ENCODE measurements at places on chromosomes 6 and 20.

- no peak for DNase-seq
Measured at GRCh38 chr20:57514273-57514751, 10.6 kb downstream of the CTCFL start.

GRCh38 chr6:156849806-156850205 is 72.6 kb downstream of the ARID1B start:
- no peak for DNase-seq

GRCh38 chr6:31545291-31545690 is 1.1 kb downstream of the ATP6V1G2 start:
- no peak for DNase-seq

DNA sequence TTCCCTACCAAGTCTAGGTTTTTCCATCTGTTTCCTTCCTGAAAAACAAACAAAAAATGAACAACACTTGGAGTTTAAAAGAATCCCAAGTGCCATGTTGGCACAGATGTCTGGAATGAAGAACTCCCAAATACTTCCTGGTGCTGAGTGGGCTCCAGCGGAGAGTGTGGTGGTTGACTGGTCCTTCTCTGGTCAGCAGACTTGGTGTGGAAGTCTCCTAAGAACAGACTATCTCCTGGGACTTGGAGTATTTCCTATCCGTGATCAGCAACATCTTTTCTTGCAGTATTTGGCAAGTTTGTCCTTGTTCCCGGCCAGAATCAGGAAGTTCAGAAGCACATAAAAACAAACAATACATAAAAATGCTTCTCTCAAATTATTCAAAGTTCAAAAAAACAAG is 154.1 kb downstream of the MTFR2 start:
- no peak for DNase-seq

DNA sequence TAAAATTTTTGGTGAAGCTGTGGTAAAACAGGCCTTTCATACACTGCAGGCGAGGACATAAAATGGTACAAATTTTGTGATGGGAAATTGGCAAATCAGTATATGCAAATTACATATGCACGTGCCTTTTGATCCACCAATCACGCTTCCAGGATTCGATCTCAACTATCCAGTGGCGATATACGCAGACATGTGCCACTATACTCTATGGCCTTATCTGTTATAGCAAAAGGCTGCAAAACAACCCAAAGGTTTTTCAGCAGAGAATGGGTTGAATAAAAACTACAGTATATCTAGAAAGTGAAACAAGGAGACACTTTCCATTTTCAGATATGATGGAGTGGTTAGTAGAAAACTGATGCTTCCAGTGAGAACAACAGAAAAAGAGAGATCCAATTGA is 41.9 kb upstream of the ERVFRD-1 start:
- DNase-seq = no peak

DNA sequence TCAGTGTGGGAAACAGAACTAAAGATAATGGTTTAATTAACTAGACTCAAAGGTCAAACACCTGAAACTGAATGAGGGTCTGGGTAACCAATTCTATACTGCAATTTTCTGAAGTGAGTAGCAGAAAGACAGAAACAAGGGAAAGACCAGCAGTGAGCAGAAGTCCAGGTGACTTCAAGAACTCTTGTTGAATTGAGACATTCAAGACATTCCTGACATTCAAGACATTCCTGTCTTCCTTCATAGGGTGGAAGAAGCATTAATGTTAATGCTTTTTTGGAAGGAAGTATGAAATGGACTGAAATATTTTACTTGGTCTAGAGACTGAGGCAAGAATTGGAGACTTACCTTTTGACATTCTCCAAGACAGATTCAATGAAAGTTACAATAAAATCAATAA is 529.9 kb upstream of the MMS22L start:
- DNase-seq = no peak

DNA sequence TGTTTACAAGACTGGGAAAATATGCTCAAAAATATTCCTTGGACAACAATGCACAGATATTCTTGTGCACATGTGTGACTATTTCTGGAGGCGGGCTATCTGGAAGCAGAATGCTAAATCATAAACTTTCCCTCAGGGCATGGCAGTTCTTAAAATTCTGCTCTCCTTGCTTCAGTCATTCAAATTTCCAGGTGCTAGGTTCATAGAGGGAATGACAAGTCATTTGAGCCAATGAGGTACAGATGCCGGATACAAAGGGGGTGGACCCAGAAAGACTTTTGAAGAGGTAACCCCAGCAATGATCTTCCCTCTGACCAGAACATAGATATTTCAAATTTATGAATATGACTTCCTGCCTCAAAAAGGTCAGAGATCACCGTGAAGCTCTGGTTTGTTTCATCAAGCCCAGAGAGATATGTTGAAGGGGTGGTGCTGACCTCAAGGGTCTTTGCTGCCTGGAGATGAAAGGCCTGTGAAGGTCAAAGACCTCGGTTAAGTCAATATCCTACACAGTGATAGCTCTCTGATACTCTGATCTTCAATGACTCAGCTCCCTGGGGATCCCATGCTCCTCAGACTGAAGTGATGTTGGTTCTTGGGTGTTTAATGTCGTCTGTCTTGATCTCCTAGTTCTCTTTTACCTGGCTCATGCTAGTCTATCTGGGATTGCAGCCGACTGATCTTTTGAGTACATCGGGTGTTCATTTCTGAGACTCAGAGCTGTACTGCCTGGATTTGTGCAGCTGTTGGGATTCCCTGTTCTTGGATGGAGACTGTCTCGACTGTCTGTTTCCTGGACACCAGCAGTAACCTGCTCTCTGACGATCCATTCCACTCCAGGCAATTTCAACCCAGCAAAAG is 47.5 kb upstream of the TSHZ2 start:
- no peak for DNase-seq

- no peak for DNase-seq
Measured at GRCh38 chr6:38799529-38800184, 84.5 kb downstream of the DNAH8 start.

DNA sequence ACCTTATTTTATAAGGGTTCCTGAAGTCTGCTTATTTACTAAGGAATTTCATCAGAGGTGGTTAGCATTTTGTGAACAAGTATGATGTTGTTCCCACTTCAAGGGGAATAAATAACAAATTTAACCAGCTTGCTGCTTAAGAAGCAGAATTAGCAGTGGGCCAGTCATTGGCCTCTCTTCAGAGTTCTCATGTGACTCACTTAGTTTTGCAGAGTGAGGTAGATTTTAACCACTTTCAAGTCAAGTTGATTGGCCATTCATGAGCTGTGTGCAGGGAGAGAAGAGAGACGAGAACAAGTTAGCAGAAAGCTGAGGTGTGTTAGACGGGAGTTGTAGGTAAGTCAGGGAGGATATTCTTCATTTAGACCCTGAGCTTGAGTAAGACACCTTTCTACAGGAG is 18.1 kb downstream of the TOP1 start:
- DNase-seq = no peak

GRCh38 chr6:69398729-69399128 is 398.1 kb downstream of the LMBRD1 start:
- no peak for DNase-seq

- DNase-seq = no peak
Measured at GRCh38 chr6:81727876-81728517, 24.5 kb downstream of the TENT5A start.

DNA sequence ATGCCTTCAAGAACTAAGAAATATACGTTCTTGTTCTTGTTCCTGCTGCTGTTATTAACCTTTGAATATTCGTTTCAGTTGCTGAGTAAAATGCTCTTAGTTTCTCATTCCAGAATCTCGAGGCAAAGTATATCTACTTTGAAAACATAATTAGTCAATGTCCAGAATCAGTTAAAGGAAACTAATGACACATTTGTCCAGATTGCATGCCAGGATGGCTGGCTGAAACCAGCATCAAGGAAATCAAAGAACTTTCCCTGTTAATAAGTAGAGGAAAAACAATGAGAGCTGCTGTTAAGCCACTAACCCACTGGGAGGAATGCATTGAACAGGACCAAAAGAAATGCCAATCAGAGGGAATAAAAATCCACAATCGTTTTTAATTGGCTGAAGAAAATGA is 196.9 kb downstream of the ALDH8A1 start:
- DNase-seq = no peak

- DNase-seq = no peak
Measured at GRCh38 chr6:143838395-143838794, 4.7 kb upstream of the LTV1 start.

DNA sequence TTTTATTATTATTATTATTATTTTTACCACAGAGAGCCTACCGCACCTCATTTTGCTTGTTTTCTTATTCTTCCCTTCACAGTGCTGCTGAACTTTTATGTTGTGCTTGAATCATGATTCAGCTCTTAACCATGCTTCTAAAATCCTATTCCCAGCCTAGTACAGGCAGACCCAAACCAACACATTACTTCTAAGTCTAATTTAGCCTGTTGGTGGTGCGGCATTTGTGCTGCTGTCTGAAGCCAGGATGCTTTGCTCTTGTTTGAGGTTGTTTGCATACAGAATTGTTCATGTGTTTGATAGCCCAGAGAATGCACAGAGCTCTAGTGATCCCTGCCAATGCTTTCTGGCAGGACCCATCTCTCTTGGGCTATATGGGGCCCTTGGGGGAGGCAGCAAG is 213.5 kb upstream of the KCNG1 start:
- no peak for DNase-seq

- DNase-seq = no peak
Measured at GRCh38 chr6:71496722-71497033, 208.1 kb downstream of the OGFRL1 start.

GRCh38 chr20:17884307-17885003 is 84.1 kb downstream of the SNX5 start:
- DNase-seq = no peak

- DNase-seq = no peak
Measured at GRCh38 chr20:37298190-37298939, 8.9 kb downstream of the MANBAL start.

- no peak for DNase-seq
Measured at GRCh38 chr6:35059596-35060345, 81.4 kb downstream of the TCP11 start.

- DNase-seq = no peak
Measured at GRCh38 chr6:76465410-76465809, 392.9 kb upstream of the IMPG1 start.

- no peak for DNase-seq
Measured at GRCh38 chr6:99836471-99836870, 157.6 kb downstream of the MCHR2 start.

DNA sequence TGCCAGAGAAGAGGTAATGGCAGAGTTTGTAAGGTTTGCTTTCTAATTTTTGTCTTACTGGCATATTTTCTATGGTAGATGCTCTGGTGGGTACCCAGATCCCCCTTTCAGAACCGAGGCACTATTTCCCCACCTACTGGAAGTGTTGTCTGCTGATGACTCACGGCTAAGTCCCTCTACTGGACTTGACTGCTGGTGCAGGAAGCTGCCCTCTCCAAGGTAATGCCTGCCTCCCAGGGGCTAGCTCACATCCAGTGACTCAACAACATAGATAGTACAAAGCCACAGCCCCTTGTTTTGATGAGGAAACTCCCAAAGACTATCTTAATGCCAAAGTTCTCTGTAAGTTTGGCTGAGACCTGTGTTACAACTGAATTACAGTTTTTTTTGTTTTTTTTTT is 285.4 kb upstream of the FLRT3 start:
- no peak for DNase-seq

DNA sequence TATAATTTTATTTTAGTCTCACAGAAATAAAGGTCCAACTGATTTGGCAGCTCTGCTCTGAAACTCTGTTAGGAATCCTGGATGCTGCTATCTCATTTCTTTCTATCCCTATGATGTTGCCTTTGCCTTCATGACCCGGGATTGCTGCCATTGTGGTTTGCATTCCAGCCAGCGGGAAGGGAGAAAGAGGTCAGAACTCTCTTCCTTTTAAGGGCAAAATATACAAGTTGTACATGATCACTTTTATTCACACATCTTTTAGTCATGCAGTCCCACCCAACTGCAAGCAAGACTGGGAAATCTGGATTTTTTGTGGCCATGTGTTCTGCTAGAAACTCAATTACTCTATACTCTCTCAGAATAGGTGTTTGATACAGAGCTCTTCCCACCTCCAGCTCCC is 263.1 kb upstream of the ZFP64 start:
- no peak for DNase-seq

GRCh38 chr20:10501402-10501801 is 66.3 kb downstream of the SLX4IP start:
- no peak for DNase-seq

DNA sequence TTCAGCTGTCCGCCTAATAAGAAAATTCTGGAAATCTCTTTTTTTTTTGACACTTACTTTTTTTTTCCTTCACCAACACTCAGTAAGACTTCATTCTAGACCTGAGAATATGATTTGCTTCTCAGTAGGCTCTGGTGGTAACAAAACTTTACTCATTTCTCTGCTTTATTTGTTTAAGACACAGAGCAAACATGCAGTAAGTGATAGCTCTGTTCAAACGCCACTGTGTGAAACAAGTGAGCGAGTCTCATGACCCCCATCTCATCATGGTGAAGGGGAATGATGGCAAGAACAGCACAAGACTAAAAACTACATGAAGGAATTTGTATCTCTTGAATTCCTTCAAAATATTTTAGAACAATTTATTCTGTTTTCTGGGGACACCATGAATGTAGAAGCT is 541.6 kb upstream of the POU3F2 start:
- DNase-seq = no peak

GRCh38 chr6:167270499-167271311 is 20.4 kb upstream of the UNC93A start:
- DNase-seq = no peak

- no peak for DNase-seq
Measured at GRCh38 chr6:6843777-6844176, 255.3 kb downstream of the LY86 start.

DNA sequence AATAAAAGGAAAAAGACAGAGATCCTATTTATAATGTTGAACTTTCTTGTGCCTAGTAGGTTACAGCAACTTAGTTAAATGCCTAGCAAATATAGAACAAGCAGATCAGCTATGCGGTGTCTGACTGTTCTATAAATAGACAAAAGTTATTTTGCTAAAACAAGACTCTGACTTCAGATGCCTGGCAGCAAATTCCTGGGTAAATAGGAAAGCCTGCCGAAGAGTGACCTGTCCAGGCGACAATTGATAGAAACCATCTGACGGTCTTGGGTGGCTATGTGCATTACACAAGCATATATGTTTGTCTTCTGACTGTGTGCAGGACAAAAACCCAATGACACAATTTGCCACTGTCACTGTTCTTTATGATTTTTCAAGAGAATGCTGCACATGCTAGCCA is 38.0 kb upstream of the PDE10A start:
- DNase-seq = no peak

DNA sequence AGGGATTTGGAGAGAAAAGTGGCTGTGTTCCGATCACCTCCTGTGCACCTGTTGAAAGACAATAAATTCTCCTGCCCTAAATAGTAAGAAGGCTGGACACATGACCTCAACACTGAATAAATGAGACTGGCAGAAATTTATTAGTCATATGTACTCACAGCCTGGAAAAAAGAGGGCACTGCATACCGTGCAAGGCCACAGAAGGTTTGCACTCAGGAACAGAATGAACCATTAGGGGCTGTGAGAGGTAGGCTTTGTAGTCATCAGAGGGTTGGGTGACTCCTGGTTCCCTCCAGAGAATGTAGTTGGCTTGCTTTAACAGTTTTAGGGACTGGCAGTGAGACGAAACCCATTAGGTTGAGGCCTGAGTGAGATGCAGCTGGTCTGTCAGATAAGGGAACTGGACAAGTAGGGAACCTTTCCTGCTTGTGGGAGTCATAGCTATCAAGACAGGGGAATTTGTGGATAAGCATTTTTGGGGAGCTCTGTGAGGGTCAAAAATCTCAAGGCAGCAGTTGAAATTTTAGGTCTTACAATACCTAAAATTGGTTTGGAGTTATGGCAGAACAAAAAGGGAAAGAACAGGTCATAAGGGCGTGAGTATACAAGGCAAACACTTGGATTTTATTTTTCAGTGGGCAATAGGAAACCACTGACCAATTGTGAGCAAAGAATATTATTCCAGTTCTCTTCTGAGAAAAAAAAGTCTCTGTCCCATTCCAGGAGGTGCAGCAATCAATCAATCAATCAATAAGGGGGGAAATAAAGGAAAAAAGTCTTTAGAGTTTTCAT is 67.9 kb upstream of the BTN3A2 start:
- no peak for DNase-seq

All from stimulated activated CD8-positive, alpha-beta memory T cell treated with anti-CD3 and anti-CD28 coated beads, Interleukin-7, amount 100 ng/mL, for 48 hours (primary cell).